ENCODE measurements at places on chromosomes 1 and 21.

DNA sequence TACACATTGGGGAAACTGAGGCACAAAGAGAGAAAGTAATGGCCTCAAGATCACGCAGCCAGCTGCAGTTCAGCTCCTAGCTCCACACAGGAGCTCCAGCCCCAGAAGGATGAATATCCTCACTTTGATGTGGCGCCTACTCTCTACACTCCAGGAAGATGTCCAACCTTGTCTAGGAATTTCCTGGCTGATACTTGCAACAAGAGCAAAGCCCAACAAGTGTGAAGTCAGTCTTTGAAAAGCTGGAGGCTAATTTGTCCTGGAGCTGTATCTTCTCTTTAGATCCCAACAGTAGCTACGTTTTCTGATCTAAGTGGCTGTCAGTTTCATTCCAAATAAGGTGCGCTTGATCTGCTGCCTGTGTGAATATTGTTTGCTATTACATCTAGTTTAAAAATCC, 344.9 kb downstream of the PTPRU start:
- DNase-seq: no peak

DNA sequence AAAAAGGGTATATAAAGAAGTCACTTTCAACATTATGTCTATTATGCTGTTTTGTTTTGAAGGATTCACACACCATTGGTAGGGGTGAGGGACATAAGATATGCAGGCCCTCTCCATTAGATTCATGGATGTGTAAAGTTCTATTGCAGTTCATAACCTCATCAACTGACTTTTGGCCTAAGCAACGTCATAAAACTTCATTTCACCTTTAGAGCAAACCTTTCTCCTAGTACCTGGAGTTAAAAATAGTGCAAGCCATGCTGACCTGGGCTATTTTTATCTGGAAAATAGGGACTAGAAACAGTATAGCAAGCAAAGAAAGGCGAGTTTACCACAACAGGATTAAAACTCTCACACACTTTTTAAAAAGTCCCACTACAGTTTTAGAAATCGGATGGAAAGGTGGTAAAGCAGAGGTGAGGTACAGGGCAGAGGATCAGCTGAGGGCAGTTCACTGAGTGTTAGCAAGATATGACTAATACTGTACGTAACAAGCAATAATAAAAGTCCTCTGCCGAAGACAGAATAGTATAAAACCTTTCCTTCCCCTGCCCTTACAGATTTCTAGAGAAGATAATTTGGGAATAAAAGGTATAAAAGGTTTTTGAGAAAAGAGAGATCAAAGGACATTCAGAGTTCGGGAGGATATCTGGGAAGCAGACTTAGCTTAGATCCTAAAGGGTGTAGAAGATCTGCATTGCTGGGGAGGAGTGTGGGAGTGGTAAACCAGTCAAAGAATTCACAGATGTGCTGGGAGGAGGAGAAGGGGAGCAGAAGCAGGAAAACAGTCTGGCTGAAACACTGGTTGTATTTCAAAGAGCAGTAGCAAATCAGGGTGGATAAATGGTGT, 14.3 kb downstream of the EGLN1 start:
- DNase-seq: no peak

- DNase-seq: no peak
Observed at GRCh38 chr21:36689324-36689723, 9.6 kb upstream of the SIM2 start.

DNA sequence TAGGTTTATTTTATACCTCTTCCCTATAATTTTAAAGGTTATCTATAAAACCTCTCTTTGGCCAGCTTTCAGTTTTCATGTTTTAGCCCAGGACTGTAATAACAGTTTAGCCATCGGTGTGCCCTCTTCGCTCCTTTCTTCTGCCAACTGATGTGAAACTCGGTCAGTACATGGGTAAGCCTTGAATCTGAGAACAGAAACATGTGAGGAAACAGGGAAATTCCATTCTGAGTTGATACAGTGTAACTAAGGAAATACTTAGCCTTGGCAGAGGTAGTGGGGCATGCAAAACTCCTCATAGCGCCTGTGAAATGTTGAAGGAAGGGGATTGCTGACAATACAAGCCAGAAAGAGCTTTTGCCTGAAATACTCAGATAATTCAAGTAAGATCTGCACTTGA, 465.2 kb downstream of the NCAM2 start:
- DNase-seq: no peak

GRCh38 chr21:34790834-34791233, 122.0 kb downstream of the CLIC6 start:
- no peak for DNase-seq

Measured in Calu3 (cell line).